ENCODE measurements at places on chromosomes 4 and X.

DNA sequence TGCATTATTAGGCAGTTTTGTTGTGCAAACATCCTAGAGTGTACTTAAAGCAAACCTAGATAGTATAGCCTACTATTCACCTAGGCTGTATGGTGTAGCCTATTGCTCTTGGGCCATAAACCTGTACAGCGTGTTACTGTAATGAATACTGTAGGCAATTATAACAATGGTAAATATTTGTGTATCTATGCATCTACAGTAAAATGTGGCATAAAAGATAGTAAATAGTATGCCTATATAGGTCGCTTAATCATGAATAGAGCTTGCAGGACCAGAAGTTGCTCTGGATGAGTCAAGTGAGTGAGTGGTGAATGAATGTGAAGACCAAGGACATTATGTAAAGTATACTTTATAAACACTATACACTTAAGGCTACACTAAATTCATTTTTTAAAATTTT, 16.6 kb downstream of the USO1 start:
- DNase-seq = no peak

GRCh38 chr4:89531932-89532640, 224.5 kb upstream of the GPRIN3 start:
- no peak for DNase-seq

GRCh38 chrX:57267308-57267707, 19.2 kb upstream of the FAAH2 start:
- no peak for DNase-seq

GRCh38 chr4:52664479-52664878, 5.4 kb upstream of the USP46 start:
- DNase-seq = no peak

DNA sequence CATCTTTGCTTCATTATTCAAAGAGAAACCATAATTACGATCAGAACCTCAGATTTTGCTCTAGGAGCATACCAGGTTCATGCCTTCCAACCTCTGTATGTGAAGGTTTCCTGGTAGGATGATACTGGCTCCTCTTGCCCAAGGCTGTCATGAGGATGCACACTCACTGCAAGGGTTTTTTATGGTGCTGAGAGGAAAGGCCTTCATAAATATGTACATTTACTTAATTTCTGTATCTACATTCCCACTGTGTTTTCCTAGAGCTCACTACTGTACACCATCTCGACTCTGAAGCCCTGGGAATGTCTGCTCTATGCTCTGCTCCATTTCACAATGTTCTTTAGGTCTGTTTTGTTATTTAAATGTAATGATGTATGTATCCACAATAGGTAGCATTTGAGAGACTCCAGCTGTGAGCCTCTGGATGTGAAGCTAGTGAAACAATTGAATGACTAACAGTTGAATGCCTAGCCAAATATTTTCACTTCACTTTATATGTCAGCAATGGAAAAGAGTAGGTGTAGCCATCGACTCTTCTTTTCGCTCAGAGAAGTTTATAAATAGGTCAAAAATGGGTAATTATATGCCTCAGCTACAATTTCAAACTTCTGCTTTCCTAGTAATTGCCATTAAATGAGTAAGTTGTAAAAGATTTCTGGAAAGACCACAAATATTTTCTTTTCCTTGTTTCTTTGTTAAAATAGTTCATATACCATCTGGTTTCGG, 228.0 kb downstream of the PALLD start:
- DNase-seq = no peak

- DNase-seq = no peak
Measured at GRCh38 chrX:20143561-20143960, 1.9 kb upstream of the EIF1AX start.

DNA sequence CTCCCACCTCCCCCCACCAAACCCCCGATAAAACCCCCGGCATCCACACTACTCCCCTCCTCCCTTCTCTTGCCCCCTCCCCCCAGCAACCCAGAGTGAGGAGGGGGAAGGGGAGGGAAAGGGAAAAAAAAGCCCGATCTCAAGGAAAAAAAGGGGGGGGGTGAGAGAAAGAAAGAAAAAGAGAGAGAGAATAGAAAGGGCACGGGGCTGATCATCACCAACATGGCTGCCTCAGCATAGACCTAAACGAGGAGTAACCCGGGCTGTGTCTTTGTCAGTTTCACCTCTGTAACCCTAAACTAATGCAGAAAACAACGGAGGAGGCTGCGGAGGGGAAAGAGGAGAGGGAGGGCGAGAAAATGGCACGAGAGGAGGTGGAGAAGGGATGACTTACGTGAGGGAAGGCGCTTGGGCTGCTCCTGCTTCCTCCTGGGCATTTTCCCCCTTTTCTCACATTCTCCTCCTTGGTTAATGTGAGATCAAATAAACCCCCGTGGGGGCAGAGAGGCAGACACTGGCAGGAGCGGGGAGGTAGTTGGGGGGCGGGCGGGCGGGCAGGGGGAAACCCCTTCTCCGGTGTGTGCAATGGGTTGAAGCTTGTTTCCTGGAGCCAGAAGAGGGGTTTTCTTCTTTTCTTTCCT, 532 bp downstream of the ZNF827 start:
- no peak for DNase-seq

GRCh38 chr4:118843237-118843636, 7.3 kb upstream of the SEC24D start:
- no peak for DNase-seq

DNA sequence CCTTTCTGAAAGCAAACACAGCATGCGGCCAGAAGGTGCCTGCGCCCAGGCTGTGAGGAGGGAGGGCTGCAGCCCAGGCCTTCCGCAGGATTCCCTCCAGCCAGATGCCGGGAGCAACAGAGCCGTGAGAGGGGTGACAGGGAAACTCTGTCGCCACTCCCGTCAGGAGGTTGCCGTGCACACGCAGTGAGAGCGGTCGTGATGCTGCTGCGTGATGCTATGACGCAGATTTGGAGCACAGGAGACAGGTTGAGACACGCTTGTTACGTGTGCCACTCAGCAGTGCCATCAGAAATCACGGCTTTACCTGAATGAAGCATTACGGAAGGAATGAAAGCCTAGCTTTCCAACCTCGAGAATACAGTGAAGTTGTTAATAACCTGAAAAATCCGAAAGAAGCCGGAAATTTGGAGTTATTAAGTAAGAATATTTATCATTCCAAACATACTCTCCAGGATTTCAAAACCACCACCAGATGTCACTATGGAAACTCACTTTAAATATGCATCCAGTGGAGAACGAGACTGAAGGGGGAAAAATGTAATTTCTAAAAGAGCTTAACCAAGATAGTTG, 54.4 kb downstream of the FAT1 start:
- peak; percentile 46 for DNase-seq

GRCh38 chr4:157013656-157014055, 42.1 kb upstream of the PDGFC start:
- DNase-seq = no peak

GRCh38 chr4:40843696-40844095, 93.9 kb downstream of the NSUN7 start:
- DNase-seq = no peak

DNA sequence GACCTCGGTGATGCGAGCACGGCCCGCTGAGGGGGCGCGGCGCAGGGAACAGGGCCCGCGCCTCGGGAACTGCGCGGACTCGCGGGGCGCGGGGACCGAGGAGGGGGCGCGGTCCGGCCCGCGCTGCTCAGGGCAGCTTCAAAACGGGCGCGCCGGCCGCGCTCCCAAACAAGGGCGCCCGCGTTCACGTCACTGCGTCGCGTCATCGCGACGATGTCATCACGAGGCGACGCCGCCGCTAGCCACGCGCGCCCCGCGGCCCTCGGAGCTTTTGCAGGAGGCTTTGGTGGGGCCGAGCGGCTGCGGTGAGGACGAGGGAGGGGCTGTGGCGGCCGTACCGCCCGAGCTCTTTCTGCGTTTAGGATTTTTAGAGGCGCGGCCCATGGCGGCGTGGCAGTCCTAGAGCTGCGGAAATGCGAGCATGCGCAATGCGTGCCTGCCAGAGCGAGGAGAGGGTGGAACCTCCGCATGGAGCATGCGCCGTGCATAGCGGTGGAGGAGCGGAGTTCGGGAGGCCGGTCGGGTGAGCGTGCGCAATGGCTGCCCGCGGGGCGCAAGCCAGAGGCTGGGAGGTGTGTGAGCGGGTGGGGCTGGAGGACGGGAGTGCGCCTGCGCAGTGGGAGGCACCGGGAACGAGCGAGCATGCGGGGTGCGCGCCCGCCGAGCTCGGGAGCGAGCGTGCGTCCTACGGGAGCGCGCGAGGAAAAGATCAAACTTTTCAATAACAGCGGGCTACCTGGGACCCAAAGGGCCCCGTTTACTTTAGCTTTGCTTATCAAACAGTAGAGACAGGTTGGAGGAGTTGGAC, at the start of gene PPP2R3B:
TSS of gene PPP2R3B (minus strand) at position 140 of the 808 bp plus-strand sequence. CDS start 216 bp downstream, outside the sequence.
- peak; percentile 96 for DNase-seq

DNA sequence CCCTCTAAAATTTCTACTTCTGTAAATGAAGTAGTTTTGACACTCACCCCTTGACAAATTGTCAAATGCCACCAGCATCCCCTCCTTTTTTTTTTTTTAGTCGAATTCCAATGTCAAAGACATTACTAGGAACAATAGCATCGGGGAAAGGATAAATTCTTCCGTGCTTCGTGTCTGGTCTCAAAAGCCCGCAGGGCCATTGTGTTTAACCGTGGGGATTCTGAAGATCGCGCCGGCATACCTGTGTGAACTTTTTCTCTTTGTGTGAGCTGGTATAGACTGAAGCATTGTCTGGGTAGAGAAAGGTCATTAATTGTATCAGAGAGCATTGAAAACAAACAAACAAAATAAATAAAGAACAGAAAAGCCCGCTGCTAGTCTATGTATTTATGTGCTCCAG, 313.9 kb downstream of the ASMT start:
- DNase-seq = no peak

DNA sequence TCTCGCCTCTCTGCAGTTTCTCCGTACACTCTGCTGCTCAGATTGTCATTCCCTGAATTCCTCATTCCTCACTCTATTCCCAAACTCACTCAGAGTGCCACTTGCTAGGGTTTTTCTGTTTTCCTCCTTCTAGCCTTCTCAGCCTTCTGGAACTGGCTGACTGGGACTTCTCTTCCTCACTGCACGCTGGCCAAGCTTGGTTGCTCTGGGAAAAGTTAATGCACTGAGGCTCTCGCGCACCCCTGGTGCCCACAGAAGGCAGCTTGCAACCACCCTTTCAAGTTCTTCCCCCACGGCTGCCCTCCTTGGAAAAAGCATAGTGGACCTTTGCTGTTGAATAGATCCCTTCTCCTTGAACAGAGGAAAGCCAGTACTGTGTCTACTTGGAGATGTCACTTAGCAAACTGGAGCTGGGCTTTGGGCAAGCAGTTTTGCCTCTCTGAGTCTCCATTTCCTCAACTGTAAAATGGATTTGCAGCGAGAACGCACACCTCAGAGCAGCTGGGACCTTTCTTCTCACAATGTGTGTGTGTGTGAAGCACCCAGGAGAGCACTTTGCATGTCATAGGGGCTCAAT, 6.0 kb upstream of the CCKAR start:
- no peak for DNase-seq

DNA sequence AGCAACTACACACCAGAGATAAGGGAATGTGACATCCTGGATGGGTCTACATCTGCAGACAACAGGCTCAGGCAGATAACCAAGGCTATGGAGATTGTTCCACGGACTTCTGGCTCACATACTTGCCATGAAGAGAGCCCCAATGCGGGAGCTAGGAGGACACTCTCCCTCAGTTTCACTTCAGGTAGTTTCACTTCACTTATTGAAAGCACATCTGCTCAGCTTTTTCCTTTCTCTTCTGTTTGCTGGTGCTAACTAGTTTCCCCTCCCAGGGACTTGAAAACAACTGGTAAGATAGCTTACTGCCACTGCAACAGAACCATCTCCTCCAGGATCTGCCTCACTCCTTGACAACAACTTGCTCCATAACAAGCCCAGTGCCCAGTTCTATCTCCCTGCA, 1.4 kb upstream of the CT47C1 start:
- DNase-seq = no peak

- no peak for DNase-seq
Measured at GRCh38 chrX:151515237-151515636, 48.2 kb upstream of the PASD1 start.

- no peak for DNase-seq
Measured at GRCh38 chr4:79362626-79363025, 36.8 kb upstream of the NAA11 start.

GRCh38 chrX:65502618-65503017, 32.0 kb downstream of the LAS1L start:
- no peak for DNase-seq

DNA sequence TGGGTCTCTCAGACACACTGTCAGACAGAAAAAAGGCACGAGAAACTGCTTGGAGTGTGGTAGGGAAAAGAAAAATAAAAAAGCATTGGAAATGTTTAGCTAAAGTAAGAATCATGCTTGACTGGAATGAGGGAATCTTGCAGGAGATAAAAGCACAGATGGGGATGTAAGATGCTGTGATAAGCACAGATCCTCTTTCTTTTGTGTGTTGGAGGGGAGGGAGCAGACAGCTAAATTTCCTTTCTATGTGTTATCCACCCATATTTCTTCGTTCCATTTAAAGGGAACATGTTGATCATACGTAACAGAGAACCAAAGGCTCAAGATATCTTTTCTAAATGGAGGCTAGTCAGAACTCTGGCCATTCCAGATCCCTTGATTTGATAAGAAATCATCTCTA, 614.0 kb upstream of the LCORL start:
- no peak for DNase-seq

- no peak for DNase-seq
Measured at GRCh38 chrX:23341452-23341851, 6.8 kb downstream of the PTCHD1 start.

DNA sequence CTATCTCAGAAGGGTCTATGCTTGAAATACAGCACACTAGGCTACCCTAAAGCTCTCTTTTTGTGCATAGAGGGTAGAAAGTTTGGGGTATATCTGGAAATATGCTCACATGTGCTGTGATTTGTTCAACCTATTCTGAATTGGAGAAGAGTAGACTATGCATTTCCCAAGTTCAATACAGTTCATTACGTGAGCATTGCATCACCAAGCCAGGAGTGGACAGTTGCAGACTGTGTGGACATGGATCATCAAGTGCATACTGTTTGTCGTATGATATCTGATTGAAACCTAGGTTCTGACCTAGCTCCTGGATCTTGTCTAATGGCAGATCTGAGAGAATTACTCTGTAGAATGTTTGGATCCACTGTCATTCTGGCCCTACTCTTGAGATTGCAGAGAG, 161.1 kb downstream of the FRAS1 start:
- no peak for DNase-seq

GRCh38 chr4:6892190-6892908, 17.3 kb upstream of the TBC1D14 start:
- DNase-seq = no peak

DNA sequence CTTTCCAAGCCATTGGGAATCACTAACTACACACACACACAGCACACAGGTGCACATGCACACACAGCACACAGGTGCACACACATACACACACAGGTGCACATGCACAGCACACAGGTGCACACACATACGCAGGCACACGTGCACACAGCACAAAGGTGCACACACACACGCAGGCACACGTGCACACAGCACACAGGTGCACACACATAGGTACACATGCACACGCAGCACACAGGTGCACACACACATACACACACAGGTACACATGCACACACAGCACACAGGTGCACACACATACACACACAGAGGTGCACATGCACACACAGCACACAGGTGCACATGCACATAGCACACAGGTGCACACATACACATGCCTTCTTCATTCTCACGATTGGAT, 80.9 kb downstream of the HMX1 start:
- no peak for DNase-seq
